ENCODE measurements at places on chromosomes 7 and 10.

DNA sequence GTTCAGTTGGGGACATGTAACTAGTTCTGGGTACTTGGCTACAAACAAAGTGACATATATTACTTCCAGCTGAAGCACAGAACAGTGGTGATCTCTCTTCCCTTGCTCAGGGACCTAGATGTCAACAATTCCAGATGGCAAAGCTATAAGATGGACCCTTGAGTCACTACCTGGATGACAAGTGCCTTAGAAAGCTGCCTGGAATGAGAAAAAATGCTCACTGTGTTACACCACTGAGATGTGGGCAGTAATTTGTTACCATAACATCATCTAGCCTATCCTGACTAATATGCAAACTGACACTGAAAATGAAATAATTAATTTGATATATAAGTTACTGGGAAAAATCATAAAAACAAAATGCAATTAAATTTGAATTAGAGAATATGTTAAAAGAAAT is 16.4 kb upstream of the CTTNBP2 start:
- no peak overlapping the region for H3K27ac ChIP-seq
- H3K4me1 ChIP-seq, result no peaks in the 10 kb centered on the region
- no peak for DNase-seq
- no peaks in the 10 kb centered on the region for H3K36me3 ChIP-seq
- no peaks in the 10 kb centered on the region for H3K27me3 ChIP-seq

- peaks cover 9% of the 10 kb centered on the region for H3K4me1 ChIP-seq
- H3K4me3 ChIP-seq, result no peak overlapping the region
- H3K27me3 ChIP-seq, result peaks cover 12% of the 10 kb centered on the region
- H3K27ac ChIP-seq, result no peak overlapping the region
Measured at GRCh38 chr7:127317447-127317961, 64.8 kb upstream of the GRM8 start.

- no peak overlapping the region for H3K27ac ChIP-seq
- H3K4me1 ChIP-seq, result no peaks in the 10 kb centered on the region
- peaks cover 53% of the 10 kb centered on the region for H3K36me3 ChIP-seq
- no peak overlapping the region for H3K4me3 ChIP-seq
- H3K27me3 ChIP-seq, result no peaks in the 10 kb centered on the region
- peak; percentile 5 for DNase-seq
Measured at GRCh38 chr10:7756360-7756992, 31.3 kb downstream of the KIN start.

DNA sequence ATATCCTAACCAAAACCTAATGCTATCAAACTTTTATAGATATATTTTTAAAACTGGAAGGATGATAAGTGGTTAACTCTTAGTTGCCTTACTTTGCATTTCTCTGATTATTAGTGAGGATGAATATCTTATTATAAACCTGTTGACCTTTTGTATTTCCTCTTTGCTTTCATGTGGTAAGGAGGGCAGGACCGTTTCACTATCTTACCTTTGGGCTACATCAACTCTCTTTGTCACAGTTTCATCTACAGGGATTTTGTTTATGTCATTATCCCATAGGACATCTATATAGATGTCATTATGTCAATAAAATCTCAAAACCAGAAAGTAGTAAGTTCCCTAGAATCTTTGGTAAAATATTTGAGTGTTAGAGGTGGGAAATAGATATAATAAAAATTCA is 219.3 kb downstream of the THSD7A start:
- H3K4me3 ChIP-seq, result no peak overlapping the region
- no peaks in the 10 kb centered on the region for H3K4me1 ChIP-seq
- no peaks in the 10 kb centered on the region for H3K27me3 ChIP-seq
- no peak overlapping the region for H3K27ac ChIP-seq

GRCh38 chr10:54799506-54799905 is 1.5 kb downstream of the PCDH15 start:
- no peak overlapping the region for H3K27ac ChIP-seq
- no peaks in the 10 kb centered on the region for H3K36me3 ChIP-seq
- H3K4me1 ChIP-seq, result no peaks in the 10 kb centered on the region

- H3K4me1 ChIP-seq, result no peaks in the 10 kb centered on the region
- no peak overlapping the region for H3K4me3 ChIP-seq
- no peaks in the 10 kb centered on the region for H3K36me3 ChIP-seq
- no peak for DNase-seq
- no peaks in the 10 kb centered on the region for H3K27me3 ChIP-seq
Measured at GRCh38 chr7:141442781-141443180, 108.4 kb upstream of the AGK start.

DNA sequence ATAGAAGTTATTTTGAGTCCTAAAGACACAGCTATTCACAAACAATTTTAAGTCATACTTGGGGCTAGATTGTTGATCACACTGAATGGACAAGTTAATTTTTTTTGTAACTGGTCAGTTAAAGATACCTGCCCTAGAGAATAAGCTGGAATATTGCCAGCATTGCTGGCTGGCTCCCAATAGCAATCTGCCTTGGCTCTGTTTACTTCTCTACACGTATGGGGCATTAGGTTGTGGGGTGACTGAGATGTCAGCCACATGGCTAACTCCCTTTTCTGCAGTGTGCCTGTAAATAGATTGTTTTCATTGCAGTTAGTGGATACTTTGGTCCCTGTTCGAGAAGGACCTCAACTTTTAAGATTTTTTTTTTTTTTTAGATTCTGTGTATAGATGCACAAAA is 128.2 kb downstream of the SEMA3E start:
- no peaks in the 10 kb centered on the region for H3K27me3 ChIP-seq
- no peak overlapping the region for H3K4me3 ChIP-seq
- no peak for DNase-seq
- H3K4me1 ChIP-seq, result no peaks in the 10 kb centered on the region
- H3K27ac ChIP-seq, result no peak overlapping the region

- DNase-seq, result peak; percentile 46
- peaks cover 67% of the 10 kb centered on the region for H3K4me1 ChIP-seq
- H3K36me3 ChIP-seq, result no peaks in the 10 kb centered on the region
- peak overlapping the region; percentile 79 for H3K27ac ChIP-seq
- H3K27me3 ChIP-seq, result no peaks in the 10 kb centered on the region
- no peak overlapping the region for H3K4me3 ChIP-seq
Measured at GRCh38 chr7:105674200-105674920, 93.1 kb upstream of the EFCAB10 start.

- peaks cover 5% of the 10 kb centered on the region for H3K27me3 ChIP-seq
- no peak overlapping the region for H3K27ac ChIP-seq
- no peak for DNase-seq
- peaks cover 3% of the 10 kb centered on the region for H3K4me1 ChIP-seq
Measured at GRCh38 chr7:48259463-48260280, 88.4 kb downstream of the ABCA13 start.

DNA sequence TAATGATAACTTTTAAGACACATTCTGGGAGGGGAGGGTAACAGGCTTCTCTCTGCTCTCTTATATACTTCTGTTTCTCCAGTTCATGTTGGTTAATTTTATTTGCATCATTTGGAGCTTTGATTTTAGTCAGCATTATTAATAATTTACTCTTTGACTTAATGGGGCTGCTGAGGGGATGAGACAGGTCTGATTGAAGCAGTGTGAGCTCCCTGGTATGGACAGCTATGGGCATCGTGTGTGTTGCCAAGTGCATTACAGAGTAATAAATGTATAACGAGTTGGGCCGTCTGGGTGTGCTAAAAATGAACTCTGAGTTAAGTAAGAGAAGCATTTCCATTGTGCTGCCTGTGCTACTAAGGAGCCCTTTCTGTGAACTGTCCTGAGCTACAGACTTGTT is 31.7 kb upstream of the IKZF1 start:
- no peak for DNase-seq
- H3K4me1 ChIP-seq, result peaks cover 88% of the 10 kb centered on the region
- no peak overlapping the region for H3K4me3 ChIP-seq
- no peaks in the 10 kb centered on the region for H3K27me3 ChIP-seq

DNA sequence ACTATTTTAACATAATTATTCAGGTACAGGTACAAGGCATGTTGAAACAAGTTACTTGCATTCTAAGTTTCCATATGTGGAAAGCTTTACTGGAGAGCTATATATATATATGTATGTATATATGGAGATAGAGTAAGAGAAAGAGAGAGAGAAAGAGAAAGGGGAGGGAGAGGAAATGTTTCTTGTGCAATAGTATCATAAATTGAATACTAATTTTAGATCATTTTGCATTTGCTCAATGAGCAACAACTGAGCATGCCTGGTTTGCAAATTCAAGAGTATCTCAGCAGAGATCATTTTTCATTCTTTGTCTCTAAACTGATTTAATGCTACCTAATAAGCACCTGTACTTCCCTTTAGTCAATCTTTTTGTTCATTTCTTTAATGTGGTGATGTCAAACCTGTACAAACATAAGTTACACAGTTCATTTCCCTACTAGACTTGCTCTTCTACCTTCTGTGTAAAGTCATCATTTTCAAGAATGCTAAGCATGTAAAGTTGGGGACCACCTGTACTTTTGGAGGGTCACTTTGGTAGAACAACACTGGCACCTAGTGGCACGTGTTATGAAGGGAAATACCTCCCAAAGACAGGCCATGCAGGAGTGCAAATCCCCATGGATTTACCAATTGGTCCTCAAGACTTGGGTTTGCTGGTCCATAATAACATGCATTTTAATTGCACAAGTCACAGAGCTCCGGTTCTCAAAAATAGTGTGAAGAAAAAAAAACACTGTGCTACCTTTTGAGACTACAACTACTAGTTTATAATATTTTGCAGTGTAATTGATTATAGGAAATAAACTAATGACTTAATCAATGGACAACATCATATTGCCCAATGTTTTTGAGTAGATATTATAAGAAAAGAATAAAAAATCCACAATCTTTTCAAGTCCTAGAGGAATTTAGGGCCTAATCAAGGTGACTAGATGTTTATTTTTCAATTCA is 431.2 kb upstream of the IGFBP3 start:
- no peak overlapping the region for H3K27ac ChIP-seq
- peak; percentile 10 for DNase-seq
- H3K36me3 ChIP-seq, result no peaks in the 10 kb centered on the region
- no peak overlapping the region for H3K4me3 ChIP-seq
- peaks cover 2% of the 10 kb centered on the region for H3K27me3 ChIP-seq
- H3K4me1 ChIP-seq, result no peaks in the 10 kb centered on the region

DNA sequence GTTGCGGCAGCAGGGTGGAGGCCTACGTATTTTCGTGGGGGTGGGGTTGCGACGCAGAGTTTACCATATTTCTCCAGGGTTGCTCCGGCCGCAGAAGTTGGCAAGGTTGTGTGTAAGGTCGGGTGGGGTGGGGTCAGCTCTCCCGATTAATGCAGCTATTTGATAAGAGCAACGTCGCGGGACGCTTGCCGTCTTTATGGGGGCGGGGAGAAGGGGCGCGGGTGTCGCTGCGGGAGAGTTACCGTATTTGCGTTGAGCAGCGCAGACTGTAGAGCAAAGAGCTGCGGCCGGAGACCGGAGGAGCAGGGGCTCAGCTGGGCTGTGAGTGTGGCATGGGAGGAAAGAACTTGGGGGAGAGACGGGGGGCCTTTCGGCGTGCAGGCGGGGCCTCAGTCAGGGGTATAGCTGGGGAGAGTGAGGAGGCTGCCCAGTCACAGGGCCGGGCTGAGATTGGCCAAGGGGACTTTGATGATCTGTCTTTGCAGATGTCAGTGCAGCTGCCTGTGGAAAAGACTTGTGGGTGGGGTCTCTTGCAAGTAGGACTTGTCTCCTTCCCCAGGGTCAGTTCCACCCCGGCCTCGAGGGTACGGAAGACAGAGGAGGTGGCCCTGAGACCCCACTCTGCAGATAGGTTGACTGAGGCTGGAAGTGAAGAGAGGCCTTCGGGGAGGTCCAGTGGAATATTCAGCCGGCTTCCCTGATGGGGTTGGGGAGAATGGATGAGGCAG is 26.6 kb downstream of the ZNF775 start:
- H3K27ac ChIP-seq, result peak overlapping the region; percentile 89
- peak overlapping the region; percentile 90 for H3K4me3 ChIP-seq
- peak; percentile 54 for DNase-seq
- H3K36me3 ChIP-seq, result peaks cover 8% of the 10 kb centered on the region
- H3K27me3 ChIP-seq, result no peaks in the 10 kb centered on the region
- H3K4me1 ChIP-seq, result peaks cover 59% of the 10 kb centered on the region

- no peak overlapping the region for H3K27ac ChIP-seq
- H3K27me3 ChIP-seq, result no peaks in the 10 kb centered on the region
- H3K36me3 ChIP-seq, result peaks cover 8% of the 10 kb centered on the region
- DNase-seq, result no peak
- H3K4me1 ChIP-seq, result no peaks in the 10 kb centered on the region
Measured at GRCh38 chr7:88146616-88147015, 73.2 kb downstream of the SRI start.

DNA sequence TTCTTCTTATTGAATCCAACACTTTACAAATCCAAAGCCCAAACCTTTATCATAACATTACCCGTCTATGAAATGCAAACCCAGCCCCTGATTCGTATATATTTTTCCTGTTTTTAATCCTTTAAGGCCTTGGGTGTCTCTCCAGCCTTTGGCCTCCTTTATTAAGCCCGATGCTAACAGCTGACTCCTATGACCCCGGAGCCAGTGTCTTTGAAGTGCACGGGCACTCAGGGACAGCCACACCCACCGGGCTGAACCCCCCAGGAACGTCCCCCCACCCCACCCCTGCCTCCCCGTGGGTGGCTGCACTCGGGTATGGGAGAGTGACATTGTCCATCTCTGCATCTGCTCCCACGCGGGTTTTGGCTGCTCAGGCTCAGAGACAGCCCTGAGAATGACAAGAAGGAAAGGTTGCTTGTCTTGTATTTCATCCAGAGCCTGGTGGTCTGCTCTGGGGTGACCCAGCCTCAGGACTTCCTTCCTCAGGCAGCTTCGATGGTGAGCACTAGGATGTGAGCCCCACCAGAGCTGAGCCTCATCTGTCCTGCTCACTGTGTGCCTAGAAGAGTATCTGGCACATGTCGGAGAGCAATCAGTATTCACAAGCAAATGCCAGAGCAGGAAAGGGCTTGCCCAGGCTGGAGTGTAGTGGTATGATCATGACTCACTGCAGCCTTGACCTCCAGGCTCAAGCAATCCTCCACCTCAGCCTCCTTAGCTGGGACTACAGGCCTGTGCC is 210.4 kb downstream of the SKIDA1 start:
- peaks cover 3% of the 10 kb centered on the region for H3K27me3 ChIP-seq
- no peaks in the 10 kb centered on the region for H3K4me1 ChIP-seq
- no peak overlapping the region for H3K27ac ChIP-seq
- H3K4me3 ChIP-seq, result no peak overlapping the region
- H3K36me3 ChIP-seq, result no peaks in the 10 kb centered on the region

GRCh38 chr7:44678471-44679179 is 70.0 kb upstream of the ZMIZ2 start:
- H3K36me3 ChIP-seq, result peaks cover 18% of the 10 kb centered on the region
- H3K27me3 ChIP-seq, result no peaks in the 10 kb centered on the region
- H3K4me1 ChIP-seq, result no peaks in the 10 kb centered on the region
- no peak for DNase-seq

DNA sequence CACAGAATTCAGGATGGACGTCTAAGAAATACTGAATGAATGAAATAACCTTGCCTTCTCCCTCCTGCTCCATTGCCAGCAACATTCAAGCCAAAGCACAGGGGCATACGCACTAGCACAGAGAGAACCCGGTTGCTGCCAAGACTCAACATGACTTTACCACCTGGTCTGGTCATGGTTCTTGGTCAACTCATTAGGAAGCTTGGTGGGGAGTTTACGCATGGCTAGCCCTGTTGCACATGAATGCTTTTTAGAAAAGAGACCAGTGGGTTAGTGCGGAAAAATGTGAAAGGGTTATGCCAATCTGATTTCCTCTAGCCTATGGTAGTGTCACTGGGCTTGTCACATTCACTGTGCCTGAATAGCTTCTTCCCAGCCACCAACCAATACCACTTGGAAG is 187.6 kb upstream of the NEBL start:
- no peak for DNase-seq
- H3K27ac ChIP-seq, result no peak overlapping the region
- no peaks in the 10 kb centered on the region for H3K4me1 ChIP-seq

Measured in activated naive CD8-positive, alpha-beta T cell treated with anti-CD3 and anti-CD28 coated beads, Interleukin-2, amount 50 U/mL, for 24 hours (primary cell).